ENCODE measurements at places on chromosomes 4 and X.
A peak's percentile ranks its signal among the peaks of the same experiment; 100 is the strongest.

DNA sequence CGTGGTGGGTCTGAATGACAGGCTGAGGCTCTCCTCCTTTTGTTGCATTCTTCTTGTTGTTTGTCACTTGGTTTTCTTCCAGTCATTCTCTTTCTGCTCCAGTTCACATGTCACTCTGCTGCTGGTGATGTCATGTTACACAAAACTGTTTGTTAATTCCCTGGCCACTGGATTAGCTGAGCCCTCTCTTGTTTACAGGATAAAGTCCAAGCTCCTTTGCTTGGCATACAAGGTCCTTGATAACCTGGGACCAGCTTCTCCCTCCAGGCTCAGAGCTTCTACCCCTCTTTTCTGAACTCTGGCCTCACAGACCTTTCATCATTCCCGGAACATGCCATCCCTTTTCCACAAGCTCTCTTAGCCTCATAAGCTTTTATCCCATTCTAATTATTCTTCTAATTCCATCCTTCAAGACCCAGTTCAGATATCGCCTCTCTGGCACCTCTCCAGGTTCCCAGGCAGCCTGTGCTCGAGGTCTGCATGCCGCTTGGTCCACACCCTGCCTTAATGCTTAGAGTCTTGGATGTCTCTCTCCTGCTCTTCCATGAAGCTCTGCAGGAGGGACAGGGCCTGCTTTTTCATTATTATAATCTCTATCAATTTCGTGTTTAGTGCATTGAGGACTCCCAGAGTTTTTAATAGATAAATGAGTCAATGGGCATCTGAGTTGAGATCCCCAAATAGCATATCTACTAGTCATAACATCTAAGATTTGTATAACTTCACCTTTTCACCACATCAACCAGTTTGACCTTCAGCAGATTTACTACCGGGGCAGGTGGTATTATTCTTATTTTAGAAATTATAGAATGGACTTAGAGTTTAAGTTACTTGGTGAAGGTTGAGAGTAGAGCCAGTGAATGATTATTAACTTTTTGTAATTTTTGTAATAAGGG, 98.7 kb downstream of the TMEM131L start:
- no peak for DNase-seq

GRCh38 chrX:24493740-24494581, 28.9 kb downstream of the PDK3 start:
- no peak for DNase-seq

- no peak for DNase-seq
Observed at GRCh38 chr4:29762151-29762550, 958.0 kb upstream of the PCDH7 start.

- DNase-seq = no peak
Observed at GRCh38 chrX:110316351-110317060, 1.4 kb downstream of the AMMECR1 start.

DNA sequence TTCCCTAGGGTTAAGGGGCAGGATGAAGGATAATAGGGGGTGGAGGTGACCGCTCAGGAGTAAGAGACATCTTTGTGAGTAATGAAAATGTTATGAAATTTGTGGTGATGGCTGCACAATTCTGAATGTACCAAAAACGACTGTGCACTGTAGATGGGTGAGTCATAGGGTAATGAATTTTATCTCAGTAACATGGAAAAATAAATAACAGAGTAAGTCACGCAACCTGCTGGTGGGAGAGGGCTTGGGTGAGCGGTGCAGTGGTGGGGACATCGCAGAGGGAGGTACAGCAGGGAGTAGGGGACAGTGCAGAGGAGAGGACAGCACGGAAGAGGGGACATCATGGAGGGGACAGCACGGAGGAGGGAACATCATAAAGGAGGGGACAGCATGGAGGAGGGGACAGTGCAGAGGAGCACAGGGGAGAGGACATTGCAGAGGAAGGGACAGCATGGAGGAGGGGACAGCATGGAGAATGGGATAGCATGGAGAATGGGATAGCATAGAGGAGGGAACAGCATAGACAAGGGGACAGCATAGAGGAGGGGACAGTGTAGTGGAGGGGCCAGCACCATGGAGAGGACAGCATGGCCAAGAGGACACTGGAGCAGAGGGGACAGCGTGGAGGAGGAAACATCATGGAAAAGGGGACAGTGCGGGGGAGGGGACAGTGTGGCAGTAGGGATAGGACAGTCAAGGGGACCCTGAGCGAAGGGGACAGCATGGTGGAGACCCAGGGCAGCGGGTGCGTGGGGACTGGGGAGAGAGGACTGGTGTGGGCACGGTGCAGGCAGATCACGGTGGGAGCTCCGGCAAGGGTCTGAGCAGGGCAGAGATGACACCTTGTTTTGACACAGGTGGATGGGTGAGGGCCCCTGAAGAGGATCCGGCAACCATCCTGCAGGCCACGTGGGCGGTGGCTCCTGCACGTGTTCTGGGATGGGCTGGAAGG, 68.5 kb upstream of the MXD4 start:
- DNase-seq = no peak

- DNase-seq = no peak
Observed at GRCh38 chr4:31106419-31106818, 386.2 kb downstream of the PCDH7 start.

- no peak for DNase-seq
Observed at GRCh38 chr4:154415313-154415712, 76.3 kb downstream of the DCHS2 start.

- DNase-seq = no peak
Observed at GRCh38 chrX:42546800-42547199, 231.2 kb downstream of the PPP1R2C start.

GRCh38 chr4:27293831-27294230, 433.2 kb downstream of the STIM2 start:
- no peak for DNase-seq

GRCh38 chr4:3671571-3672464, 94.4 kb upstream of the ADRA2C start:
- no peak for DNase-seq

DNA sequence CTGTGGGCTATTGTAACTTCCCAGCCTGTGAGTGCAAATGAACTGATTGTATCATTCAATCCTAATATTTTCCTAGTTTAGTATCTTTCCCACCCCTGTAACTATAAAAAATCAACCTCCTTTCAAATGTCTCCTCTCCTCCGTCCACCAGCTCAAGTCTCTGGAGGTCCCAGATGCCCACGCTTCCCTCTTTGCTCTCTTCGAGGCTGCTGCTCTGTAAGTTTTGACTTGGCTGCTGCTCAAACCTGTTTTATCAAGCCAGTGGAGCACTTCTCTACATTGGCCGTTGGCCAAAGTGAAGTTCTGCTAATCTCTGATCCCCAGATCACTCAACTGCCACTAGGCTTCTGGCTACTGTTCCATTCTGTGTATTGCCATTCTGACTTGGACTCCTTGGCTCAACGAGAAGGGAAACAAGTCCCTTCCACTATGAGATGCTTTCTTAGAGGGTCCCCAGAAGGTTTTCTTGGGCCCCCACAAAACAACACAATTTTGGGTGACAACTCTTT, 60.7 kb upstream of the RAPGEF2 start:
- no peak for DNase-seq

GRCh38 chr4:41442810-41443209, 95.1 kb upstream of the LIMCH1 start:
- no peak for DNase-seq

- no peak for DNase-seq
Observed at GRCh38 chr4:88533937-88534750, 10.6 kb upstream of the PYURF start.

DNA sequence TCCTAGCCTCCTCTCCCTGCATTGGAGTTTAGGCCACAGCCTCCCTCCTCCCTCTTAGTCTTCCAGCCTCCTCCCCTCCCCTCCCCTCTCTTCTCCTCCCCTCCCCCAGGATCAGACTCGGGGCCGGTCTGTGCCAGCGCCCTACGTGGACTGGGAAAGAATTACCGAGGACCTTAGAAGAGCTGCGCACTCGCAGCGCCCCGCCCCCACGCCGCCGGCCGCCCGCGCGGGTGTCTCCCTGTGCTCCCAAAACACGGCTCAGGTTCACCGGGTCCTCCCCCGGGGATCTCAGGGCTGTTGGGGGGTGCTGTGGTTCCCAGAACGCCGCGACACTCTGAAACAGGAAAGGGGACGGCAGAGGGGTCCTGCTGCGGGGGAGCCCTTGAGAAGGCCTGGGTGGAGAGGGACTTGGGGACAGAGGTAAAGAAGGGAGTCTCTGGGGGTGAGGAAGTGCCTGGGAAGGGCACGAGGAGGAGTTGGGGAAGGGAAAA, 122.3 kb upstream of the TBL1X start:
- DNase-seq = no peak

DNA sequence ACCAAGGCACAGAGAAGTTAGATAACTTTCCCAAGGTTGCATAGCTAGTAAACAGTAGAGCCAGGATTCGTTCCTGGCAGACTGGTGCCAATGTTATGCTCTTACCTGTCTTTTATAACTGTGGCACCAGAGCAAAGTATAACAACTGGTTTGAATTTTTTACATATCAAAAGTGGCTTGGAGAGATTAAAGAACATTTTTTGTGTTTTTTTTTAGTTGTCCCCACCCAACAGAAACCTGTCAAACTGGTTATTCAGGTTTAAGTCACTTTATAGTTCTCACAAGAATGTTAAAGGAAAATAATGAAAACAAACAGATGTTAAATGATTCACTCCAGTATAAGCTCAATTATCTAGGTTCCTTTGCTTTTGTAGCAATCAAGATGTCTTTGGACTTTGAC, 15.6 kb upstream of the FAM47E start:
- no peak for DNase-seq

- DNase-seq = no peak
Observed at GRCh38 chr4:27428661-27429060, 568.0 kb downstream of the STIM2 start.

DNA sequence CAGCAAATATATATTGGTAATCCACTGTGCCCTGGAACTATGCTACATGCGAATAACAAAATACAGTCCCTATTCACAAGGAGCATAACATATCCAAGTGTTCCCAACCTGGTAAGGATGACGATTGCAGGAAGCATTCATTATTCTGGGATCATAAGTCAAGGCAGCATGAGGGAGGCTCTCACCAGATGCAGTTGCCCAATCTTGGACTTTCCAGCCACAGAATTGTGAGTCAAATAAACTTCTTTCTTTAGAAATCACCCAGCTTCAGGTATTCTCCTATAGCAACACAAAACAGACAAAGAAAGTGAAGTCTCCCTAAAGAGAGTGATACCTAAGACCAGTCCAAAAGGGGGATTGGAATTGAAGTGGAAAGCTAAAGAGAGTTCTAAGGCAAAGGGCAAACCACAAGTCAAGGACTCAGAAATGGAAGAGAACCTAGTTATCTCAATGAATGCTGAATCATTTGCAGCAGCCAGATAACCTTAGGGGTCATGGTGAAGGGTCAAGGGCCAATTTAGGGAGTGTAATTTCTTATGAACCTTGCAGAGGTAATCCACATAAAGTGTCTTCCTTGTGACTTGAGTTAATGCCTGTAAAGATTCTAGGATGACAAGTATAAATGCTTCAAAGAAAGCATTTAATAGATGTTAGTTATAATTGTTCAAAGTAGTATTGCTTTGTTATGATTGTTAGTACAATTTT, 103.1 kb upstream of the PCDH7 start:
- no peak for DNase-seq

DNA sequence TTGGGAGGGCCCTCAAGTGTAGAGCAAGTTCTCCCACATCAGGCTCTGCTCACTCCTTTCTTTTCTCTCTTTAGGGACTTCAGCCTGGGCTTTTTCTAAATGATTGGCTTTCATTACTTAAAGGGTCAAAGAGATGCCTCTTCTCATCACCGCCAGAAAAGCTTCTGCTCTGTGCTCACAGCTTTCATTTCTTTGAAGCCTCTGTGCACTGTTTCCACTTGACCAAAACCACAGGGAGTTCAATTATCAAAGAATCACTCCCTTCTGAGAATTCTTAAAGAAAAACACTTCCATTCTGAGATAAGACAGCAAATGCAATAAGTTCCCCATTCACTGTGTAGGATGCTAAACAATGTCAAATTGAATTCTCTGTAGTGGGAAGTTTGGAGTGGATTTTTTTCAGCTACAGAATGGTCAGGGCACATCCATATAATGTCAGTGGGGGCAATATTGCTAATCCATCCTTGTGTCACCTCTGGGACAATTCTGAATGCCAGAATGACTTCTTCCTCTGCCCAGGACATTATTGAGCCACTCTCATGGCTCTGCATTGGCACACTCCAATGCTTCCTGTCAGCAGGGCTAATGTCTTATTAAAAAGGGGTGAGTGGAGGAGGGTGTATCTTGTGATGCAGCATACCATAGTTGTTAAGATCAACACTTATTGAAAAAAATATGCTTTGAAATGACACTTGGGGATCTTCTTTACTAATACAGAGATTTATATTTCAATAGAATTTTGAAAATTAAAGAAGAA, 217.6 kb downstream of the SNCA start:
- DNase-seq = no peak

- DNase-seq = no peak
Observed at GRCh38 chr4:33996075-33996718, 2248.1 kb downstream of the ARAP2 start.

- peak; percentile 14 for DNase-seq
Observed at GRCh38 chr4:25088093-25088952, 57.6 kb upstream of the LGI2 start.

DNA sequence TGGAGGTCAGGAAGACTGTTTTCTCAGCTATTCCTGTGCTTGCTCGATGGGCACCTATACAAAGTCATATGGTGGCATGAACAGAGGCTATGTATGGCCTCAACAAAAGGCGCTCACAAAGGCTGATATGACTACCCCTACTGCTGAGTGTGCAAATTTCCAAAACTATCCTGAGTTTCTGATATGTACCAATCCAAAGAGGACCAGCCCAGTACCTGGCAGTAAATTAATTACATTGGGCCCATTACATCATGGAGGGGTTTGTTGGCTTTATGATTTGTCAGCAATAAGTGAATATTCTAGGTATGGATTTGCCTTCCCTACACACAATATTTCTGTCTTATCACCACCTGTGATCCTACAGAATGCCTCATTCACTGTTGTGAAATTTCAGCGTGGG, 12.3 kb downstream of the MAGED1 start:
- no peak for DNase-seq

- DNase-seq = no peak
Observed at GRCh38 chr4:52585379-52585778, 73.7 kb downstream of the USP46 start.

- no peak for DNase-seq
Observed at GRCh38 chrX:24838629-24839028, 144.9 kb downstream of the POLA1 start.
